ENCODE measurements at places on chromosomes 7 and 10. TPM values are rescaled to one million over a fixed set of nuclear protein-coding genes. Genes with fewer than 3 reads are reported as not detected.

The PPIF gene
- total RNA-seq = 42.7 TPM

The VIPR2 gene
- not detected for total RNA-seq

The GPC2 gene
- total RNA-seq = 17.5 TPM

The MRC1 gene
- total RNA-seq = 0.12 TPM

The UNCX gene
- not detected for total RNA-seq

The PGAM2 gene
- total RNA-seq = not detected

The ENTPD1 gene
- total RNA-seq = 23.0 TPM

The MBL2 gene
- total RNA-seq = not detected

The RAB18 gene
- total RNA-seq = 108 TPM

The CNPY1 gene
- total RNA-seq = not detected

The CAMK2B gene
- total RNA-seq = 1.6 TPM

Measured in endothelial cell of umbilical vein (primary cell).